8988T (cell line): ENCODE measurements at places on chromosomes 5 and 9.
A peak's percentile ranks its signal among the peaks of the same experiment; 100 is the strongest.

DNA sequence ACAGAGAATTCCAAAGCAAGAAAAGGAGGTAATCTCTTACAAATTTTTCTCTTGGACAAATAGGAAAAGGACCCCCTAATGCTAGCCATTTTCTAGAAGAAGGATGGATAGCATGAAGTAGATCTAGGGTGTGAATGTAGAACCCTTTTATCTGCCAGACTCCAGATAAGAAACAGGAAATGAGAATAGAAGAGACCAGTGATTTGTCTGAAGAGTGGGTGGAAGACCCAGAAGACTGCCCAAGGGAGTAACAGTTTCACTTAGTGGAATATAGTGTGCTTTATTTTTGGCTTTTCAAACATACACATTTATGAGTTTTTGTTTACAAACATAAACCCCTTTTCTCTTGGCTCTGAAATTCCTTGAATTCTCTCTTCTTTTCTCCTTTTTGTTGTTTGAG lies 25.0 kb downstream of the ECM2 start:
- no peak for DNase-seq

GRCh38 chr9:680106-680505 lies 161.4 kb upstream of the DMRT1 start:
- DNase-seq, result no peak

DNA sequence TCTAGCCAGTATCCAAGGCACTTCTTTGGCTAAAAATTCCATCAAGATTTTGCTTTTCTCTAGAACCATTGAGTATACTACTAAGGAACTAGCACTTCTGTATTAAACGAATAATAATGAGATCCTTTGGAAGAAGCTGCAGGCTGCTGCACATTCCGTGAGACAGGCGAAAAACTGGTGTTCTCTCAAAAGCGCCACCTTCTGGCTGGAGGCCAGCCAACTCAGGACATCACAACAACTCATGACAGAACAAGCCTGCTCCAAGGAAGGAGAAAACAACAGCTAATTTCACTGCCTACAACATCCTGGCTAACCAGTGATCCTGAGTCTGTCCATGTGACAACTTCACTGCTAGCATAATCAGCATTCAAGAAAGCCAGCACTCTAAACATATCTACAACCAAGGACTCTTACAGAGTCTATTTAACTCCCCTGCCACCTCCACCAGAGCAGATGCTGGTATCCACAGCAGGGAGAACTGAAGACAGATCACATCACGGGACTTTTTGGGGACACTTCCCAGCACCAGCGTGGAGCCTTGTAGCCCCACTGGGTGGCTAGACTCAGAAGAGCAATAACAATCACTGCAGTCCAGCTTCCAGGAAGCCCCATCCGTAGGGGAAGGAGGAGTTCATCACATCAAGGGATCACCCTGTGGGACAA lies 150.5 kb downstream of the YTHDC2 start:
- DNase-seq, result no peak

DNA sequence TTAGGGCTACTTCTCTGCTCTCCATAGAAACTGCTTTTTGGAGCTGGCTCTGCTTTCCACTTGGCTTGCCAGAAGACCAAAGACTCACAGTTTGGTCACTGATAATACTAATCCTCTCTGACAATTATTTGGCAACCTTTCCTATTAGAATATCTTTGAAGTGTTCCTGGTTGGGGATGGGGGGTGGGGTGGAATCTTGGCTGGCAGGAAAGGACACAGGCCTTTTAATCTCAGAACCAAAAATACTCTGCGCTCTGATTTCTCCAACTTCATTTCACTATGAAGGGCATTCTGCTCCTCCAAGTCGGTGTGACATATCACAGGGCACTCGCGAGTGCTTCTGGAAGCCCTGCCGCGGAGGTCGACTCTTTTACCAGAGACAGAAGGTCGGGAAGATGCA lies 1329.0 kb upstream of the WWC1 start:
- no peak for DNase-seq

GRCh38 chr5:5708367-5708919 lies 286.0 kb downstream of the ICE1 start:
- DNase-seq, result no peak

- peak; percentile 26 for DNase-seq
Measured at GRCh38 chr9:68560071-68560844, 19.6 kb upstream of the TMEM252 start.

DNA sequence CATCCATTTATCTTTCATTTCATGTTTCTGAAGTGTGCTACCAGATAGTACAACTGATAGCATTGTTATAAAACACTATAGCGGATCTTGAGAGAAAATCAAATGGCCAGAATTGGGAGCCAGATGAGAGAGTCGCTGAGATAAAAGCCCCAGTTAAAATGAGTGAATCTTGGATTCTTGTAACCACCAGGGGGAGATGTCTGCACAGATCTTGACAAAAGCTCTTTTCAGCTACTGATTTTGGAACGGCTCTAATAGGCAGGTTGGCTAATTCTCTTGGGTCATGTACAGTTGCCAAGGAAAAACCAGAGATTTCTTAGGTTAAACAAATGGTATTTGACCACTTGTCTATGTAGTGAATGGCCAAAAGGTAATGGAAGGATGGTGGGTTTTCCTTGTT lies 21.7 kb downstream of the F2RL2 start:
- DNase-seq, result no peak

- no peak for DNase-seq
Measured at GRCh38 chr9:1804128-1804865, 210.8 kb upstream of the SMARCA2 start.

DNA sequence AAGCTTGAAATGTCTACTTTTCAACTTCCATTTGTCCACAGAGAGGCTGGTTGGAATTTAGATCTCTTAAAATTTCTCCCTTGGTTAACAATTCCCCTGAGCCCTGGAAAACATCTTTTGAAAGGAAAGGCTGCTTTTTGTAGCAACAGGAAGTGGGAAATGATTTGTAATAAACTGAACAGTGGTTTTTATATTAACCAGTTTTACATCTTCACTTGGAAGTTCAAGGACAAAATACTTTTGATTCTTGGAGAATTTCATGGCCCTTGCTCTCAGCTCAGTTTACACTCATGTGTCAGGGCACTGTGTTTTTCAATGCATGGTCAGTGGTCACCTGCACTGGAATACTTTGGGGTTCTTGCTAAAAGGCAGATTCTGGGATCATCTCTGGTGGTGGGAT lies 9.9 kb downstream of the MLANA start:
- DNase-seq, result no peak

DNA sequence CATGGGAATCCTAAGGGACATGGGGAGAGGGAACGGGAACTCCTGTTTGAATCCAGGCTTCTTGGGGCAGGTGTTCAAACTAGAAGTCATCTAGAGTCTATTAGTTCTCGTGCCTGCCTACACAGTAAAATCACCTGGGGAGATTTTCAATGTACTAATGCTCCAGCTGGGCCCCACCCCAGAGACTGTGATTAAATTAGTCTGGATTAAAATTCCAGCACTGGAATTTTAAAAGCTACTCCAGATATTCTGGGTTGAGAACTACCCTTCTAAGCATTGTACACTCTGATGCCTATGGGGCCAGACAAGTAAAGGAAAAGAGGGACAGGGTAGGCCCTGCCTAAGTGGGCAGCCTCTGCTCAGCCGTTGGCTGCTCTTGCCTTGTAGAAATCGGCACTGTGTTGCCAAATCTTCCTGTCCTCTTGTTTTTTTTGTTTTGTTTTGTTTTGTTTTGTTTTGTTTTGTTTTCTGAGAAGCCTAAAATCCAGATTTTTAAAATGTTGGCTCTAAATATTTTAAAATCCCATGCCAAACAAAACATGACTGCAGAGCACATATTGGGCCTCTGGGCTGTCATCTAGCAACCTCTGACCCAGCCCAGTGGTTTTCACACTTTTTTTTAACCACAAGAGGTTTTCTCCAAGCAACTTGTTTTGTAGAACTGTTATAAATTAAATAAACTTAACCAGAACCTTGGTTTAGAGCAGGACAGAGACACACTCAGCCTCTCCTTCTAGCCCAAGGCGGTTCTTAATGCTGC lies 29.0 kb downstream of the ADRB2 start:
- no peak for DNase-seq

GRCh38 chr9:35690614-35691333 lies 1.0 kb upstream of the TPM2 start:
- peak; percentile 75 for DNase-seq

DNA sequence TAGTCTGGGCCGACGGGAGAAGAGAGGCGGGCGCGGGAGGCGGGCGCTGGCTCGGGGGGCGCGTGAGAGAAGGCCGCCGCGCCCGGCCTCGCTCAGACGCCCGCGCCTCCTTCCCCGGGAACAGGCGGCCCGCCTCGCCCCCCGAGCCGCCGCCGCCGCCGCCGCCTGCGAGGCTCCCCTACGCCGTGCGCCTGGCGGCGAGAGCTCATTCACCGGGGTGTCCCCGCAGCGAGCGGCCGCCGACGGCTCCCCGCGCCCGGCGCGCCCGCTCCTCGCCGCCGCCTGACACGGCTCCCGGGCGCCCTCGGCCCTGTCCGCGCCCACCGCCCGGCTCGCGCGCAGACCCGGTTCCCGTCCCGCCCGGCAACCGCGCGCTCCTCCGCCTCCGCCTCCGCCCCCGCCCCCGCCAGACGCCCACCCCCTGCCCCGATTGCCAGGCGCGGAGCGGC lies at the start of gene GNAQ:
GNAQ (minus strand) TSS at position 368 of the 449 bp plus-strand sequence. CDS start 576 bp downstream, outside the sequence.
- DNase-seq, result peak; percentile 32

GRCh38 chr5:22683050-22683449 lies 170.1 kb downstream of the CDH12 start:
- DNase-seq, result no peak

GRCh38 chr5:4058899-4059298 lies 463.3 kb downstream of the IRX1 start:
- DNase-seq, result no peak

GRCh38 chr9:129146441-129146941 lies 31.6 kb downstream of the IER5L start:
- no peak for DNase-seq
